Activated naive CD8-positive, alpha-beta T cell treated with anti-CD3 and anti-CD28 coated beads, Interleukin-2, amount 10 ng/mL, durations not matched to agents 7 days and 5 days (primary cell): ENCODE measurements at places on chromosomes 16 and 17. TPM values are rescaled to one million over a fixed set of nuclear protein-coding genes. Genes with fewer than 3 reads are reported as not detected.

KRTAP4-8 gene
- total RNA-seq: not detected

UTS2R gene
- total RNA-seq: not detected

SPATA22 gene
- 0.28 TPM for total RNA-seq

SLC16A11 gene
- 1.7 TPM for total RNA-seq

SKAP1 gene
- total RNA-seq: 96.0 TPM

BRICD5 gene
- total RNA-seq: 18.4 TPM

NQO1 gene
- total RNA-seq: 12.1 TPM

TP53TG3C gene
- total RNA-seq: not detected

CIITA gene
- total RNA-seq: 12.6 TPM

CCDC200 gene
- total RNA-seq: 0.45 TPM

MT4 gene
- total RNA-seq: not detected

GJD3 gene
- total RNA-seq: 0.48 TPM

VPS4A gene
- 41.8 TPM for total RNA-seq

OTOP3 gene
- not detected for total RNA-seq

KRT31 gene
- not detected for total RNA-seq

CDH5 gene
- total RNA-seq: not detected

PROCA1 gene
- 12.0 TPM for total RNA-seq

G6PC1 gene
- total RNA-seq: not detected

RNFT1 gene
- total RNA-seq: 25.0 TPM

C17orf50 gene
- total RNA-seq: not detected

SPATA20 gene
- total RNA-seq: 33.1 TPM

BAHCC1 gene
- total RNA-seq: 0.86 TPM

FLOT2 gene
- total RNA-seq: 216 TPM

RHBDL3 gene
- 0.72 TPM for total RNA-seq

HNF1B gene
- total RNA-seq: 0.30 TPM

HES7 gene
- total RNA-seq: 0.23 TPM

SLC25A11 gene
- 67.6 TPM for total RNA-seq

ASB16 gene
- 0.51 TPM for total RNA-seq

NUDT16L1 gene
- total RNA-seq: 40.7 TPM

SLC6A2 gene
- not detected for total RNA-seq

FTSJ3 gene
- total RNA-seq: 56.7 TPM

RND2 gene
- 0.14 TPM for total RNA-seq

OTOP2 gene
- total RNA-seq: not detected

PERCC1 gene
- total RNA-seq: 1.2 TPM

KRT15 gene
- not detected for total RNA-seq
